ENCODE measurements at places on chromosomes 4 and X.
A peak's percentile ranks its signal among the peaks of the same experiment; 100 is the strongest.

DNA sequence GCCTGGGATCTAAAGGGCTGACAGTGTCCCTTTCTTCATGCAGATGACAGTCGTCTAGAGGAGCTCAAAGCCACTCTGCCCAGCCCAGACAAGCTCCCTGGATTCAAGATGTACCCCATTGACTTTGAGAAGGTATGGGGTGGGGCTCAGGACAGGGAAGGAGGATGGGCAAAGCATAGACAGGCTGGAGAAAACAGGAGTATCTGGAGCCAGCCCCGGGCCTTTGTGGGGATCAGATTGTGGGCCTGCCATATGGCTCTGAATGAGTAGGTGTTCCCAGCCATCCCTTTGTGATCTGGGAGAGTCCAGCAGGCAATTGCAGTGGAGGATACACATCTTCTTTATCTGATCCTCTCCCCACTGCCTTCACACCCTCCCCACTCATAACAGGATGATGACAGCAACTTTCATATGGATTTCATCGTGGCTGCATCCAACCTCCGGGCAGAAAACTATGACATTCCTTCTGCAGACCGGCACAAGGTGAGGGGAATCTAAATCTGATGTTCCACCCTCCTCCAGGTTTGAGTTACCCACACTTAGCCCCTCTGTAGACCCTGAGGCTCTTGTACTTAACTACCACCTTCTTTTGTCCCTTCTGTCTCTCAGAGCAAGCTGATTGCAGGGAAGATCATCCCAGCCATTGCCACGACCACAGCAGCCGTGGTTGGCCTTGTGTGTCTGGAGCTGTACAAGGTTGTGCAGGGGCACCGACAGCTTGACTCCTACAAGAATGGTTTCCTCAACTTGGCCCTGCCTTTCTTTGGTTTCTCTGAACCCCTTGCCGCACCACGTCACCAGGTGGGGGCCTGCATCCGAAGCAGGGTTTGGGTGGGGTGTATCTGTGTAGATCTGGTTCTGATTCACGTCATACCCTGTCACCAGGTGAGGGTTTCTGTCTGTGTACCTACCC is 5.8 kb upstream of the CDK16 start:
- no peak for DNase-seq

DNA sequence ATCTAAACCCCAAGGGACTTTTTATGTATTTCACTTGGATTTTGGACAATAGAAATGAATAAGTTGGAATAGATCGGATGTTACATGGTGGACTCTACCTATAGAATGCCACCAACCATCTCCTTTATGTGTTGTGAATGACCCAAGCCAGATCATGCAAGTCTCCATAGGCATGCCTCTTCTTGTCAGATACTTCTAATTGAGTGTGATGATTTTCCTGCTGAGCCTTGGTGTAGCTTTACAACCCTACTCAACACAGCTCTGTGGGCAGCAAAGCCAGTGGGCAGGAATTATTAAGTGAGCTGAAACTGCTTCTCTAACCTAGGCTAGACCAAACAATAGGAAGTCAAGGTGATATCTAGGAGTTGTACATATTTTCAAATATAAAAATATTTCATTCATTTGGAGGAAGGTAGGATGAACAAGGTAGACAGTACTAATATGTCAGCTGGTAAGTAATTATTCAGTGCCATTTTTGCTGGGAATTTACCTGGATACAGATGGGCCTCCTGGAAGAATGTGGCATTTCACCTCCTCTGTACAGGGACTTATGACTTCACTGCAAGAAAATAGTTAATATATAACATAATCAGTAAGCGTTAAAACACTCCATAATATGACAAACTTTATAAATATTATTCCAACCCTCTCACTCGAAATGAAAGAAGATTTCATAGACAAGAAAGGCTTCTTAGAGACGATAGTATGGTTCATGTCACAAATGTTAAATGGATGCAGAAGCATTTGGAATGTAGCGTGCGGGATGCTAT is 298.0 kb upstream of the FAT1 start:
- DNase-seq: no peak

DNA sequence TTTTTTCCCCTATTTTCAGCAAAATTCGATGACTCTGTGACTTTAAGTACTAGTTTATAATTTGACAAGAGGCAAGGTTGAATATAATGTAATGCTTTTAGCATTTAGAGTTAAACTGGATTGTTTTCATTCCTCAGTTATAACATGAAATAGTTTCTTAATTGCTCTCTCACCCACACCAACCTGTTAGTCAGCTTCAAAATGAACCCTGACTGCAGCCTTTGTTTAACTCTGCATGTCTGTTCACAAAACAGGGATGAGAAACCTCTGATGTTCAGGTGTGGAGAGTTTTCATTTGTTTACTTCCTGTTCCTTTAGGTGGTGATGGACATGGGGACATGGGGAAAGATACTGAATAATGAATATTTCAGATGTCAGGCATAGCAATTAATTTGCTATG is 49.9 kb upstream of the MND1 start:
- DNase-seq: peak; percentile 37

GRCh38 chrX:154598656-154599055 is 13.7 kb downstream of the CTAG1A start:
- DNase-seq: no peak

DNA sequence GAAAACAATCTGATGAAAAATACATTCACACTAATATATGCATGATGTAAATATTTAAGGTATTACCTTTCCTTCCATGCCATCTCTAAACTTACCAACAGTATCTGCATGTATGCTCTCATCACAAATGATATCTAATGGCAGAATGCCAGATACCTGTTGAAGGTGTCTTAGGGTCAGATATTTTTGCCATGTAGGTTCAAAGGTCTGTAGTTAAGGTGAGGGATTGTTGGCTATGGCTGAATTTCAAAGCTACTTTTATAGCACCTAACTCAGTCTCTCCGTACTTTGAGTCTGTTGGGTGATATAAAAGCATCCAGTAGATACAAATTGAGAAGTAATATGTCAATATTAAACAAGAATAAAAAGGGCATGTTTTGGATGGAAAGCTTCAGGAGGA is 19.8 kb upstream of the ANTXR2 start:
- DNase-seq: no peak

DNA sequence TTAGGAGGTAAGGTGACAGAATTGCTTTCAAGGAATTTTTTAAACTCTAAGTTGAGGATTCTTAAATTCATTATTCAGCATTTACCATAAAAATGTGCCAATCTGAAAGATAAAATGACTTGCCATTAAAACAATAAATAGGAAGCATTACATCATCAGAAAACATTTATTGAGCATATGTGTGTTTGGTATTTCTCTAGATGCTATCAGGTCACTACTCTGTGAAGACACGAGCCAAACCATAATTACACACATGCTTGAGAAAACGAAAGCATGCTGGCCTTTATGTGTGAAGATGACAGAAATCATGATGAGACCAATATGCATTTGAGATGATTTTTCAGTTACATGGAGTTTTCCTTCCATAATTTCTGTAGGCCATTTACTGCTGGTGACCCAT is 12.3 kb upstream of the IL21 start:
- DNase-seq: no peak

- no peak for DNase-seq
These were observed 964.4 kb downstream of the RPA4 start for GRCh38 chrX:97847885-97848679.

DNA sequence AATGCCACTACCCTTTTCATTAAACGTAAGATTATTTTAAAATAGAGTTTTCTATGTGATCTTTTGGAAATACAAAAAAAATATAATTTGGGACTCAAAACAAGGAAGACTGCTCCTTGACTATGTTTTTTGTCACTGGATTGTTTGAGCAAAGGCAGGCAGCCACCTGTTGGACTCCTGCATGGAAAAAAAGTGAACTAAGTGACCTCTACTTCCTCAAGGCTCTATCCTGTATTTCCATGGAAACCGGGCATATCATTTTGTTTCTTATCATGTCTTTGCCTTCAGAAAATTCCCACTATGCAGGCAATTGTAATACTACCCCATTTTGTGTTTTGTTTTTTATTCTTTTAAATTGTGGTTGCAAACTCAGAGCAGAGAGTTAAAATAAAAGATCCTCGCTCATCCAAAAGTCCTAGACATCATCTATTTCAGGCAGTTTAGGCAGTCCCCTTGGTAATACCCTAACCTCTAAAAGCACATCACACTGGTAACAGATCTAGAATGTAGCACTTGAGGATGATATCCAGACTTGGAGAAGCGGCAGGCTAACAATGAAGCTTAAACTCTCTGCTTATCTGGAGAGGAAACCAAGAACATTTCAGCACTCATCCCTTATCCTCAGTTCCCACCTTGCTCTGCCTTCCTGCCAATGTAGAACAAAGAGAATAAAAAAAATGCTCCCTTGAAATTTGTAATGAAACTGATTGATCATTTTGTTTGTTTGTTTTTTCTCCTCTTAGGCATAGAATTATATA is 165.7 kb downstream of the BANK1 start:
- DNase-seq: no peak

- no peak for DNase-seq
These were observed 6.4 kb downstream of the HSPA4L start for GRCh38 chr4:127788517-127788916.

- DNase-seq: no peak
These were observed 71.3 kb upstream of the ANKRD50 start for GRCh38 chr4:124783847-124784246.

GRCh38 chrX:12985331-12985730 is 10.4 kb downstream of the TMSB4X start:
- DNase-seq: no peak

- no peak for DNase-seq
These were observed 135.8 kb downstream of the HS6ST2 start for GRCh38 chrX:132822634-132823012.

DNA sequence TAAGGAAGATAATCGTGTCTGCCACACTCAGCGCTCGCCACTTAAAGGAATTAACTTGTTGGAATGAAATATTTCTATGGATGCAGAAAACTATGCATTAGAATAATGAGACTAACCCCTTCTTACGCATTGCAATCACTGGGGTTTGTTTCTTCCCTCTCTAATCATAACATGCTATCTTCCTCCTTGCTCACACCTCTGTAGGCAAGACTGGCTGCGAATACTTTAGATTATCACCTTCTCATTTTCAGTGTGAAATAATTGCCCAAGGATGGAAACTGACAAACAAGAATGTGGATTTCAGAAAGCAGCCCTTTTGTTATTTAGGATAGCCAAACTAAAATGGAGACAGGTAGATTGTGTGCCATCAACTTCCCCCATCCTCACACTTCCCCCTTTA is 349.4 kb downstream of the MID1IP1 start:
- no peak for DNase-seq

DNA sequence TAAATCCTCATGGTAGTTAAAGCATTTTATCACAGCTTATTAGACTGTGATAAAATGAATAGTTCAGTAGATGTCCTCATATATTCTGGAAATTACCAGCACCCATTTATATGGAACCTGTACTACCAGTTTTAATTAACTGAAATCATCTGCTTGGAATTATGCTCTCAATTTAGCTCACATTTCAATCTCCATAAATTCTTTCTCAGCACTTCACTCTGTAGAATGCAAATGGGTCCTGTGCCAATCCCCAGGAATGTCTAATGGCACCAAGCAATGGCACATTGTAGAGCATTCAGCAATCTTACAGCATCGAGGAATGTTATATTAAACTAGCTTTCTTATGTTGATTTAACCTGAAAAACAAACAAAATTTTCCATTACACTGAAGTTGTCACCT is 355.1 kb downstream of the PDHA2 start:
- DNase-seq: peak; percentile 4

GRCh38 chr4:14168919-14169318 is 541.4 kb upstream of the BOD1L1 start:
- no peak for DNase-seq

- no peak for DNase-seq
These were observed 28.4 kb downstream of the CD99L2 start for GRCh38 chrX:150870029-150870428.

DNA sequence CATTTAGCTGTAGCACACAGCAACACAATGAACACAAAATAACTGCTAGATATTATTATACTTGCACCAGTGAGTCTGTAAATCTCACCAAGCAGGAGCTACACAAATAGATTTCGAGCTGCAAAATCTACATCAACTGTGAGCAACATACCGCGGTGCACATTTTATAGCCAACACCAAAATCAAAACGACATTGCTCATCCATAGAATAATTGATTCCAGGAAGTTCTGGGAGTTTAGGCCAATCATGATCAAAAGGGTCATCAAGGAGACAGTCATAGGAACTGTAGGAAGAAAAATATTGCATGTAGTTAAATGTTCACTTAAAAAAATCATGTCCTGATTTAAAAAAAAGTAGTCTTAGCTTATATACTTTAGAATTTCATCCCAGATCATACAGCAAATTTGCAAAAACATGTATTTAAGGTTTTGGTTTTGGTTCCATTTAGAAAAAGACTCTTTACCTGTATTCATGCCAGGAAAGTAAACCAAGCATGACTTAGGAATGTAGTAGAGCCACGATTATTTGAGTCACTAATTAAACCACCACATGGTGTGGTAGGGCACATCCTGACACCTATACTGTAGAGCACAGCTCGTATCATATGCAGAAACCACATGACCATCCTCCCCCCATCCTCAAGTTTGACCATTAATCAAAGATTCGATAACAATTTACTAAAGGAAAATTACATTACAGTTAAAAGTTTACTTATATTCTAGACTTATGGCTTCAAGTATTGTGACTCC is 250.4 kb downstream of the ADAMTS3 start:
- no peak for DNase-seq

- DNase-seq: no peak
These were observed 187.3 kb upstream of the CXCL13 start for GRCh38 chr4:77418333-77418732.

DNA sequence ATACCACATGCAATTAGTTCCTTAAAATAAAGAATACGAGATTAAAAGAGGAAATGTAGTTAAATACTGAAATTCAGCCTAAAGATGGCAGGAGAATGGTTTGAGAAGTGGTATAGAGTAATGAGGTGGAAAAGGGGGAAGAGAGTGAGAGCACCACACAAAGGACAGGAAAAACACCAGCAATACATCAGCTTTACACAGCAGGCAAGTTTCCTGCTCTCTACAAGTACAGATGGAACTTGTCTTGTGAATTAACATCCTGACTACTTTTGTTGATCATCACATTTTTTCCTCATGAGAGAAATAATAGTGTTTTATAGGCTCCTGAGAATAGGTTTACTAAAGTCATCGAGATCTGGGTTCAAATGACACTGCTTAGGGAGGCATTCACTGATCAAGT is 2.9 kb upstream of the UNC5C start:
- no peak for DNase-seq
